ENCODE measurements at places on chromosomes 13 and 19.

DNA sequence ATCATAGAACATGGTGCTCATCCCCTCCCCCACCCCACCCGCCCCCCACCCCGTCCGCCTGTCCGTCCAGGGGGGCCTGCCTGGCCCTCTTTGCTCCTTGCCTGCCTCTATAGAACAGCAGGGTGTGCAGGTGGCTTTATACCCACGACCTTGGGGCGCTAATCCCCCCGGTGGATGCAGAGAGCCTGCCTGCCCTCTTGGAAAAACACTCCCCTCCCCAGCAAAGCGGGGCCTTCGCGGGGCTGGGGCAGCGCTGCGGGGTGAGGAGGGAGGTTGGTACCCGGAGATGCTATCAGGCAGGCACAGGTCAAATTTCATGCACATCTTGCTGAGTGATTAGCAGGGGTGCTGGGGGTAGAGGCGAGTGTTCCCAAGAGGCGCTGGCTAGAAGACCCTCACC lies 21.9 kb downstream of the RFX1 start:
- no peak for DNase-seq

DNA sequence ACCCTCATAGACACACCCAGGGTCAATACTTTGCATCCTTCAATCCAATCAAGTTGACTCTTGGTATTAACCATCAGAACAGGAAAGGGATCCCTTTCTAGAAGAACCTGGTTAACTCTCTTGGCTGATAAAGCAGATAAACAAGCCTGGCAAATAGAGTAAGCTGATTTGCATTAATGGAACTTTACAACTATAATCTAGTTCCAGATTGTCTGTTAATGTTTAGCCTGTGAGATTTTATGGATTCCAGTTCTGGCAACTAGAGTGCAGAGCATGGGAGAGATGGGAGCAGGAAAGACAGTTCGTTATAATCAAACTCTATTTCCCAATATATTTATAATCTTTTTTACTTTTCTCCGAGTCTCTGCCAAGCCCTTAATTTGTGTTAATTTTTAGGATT lies 272.6 kb upstream of the KLHL1 start:
- DNase-seq, result no peak

DNA sequence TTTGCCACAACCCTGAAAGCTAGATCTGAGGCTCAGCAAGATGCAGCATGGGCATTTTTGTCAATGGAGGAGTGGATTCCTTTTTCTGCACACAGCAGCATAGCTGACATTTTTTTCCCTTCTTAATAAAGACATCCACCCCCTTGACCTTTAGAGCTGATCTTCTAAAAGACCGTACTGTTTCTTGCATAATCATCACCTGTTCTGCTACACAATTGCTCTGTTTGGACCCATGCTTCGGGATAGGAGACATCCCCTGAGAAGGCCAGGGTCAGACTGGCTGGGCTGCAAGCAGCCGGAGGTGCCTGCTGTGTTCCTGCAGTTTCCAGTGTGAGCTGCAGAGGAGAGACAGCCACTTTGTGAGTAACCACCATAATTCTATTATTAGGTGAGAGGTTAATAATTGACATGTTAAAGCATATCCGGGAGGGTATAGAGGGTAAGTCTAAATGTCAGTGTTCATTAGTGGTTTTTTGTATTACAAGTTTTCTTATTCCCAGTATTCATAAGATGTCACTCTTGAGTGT lies 108.5 kb upstream of the C1QTNF9B start:
- no peak for DNase-seq

GRCh38 chr19:28882818-28883217 lies 330.1 kb downstream of the UQCRFS1 start:
- DNase-seq, result no peak

DNA sequence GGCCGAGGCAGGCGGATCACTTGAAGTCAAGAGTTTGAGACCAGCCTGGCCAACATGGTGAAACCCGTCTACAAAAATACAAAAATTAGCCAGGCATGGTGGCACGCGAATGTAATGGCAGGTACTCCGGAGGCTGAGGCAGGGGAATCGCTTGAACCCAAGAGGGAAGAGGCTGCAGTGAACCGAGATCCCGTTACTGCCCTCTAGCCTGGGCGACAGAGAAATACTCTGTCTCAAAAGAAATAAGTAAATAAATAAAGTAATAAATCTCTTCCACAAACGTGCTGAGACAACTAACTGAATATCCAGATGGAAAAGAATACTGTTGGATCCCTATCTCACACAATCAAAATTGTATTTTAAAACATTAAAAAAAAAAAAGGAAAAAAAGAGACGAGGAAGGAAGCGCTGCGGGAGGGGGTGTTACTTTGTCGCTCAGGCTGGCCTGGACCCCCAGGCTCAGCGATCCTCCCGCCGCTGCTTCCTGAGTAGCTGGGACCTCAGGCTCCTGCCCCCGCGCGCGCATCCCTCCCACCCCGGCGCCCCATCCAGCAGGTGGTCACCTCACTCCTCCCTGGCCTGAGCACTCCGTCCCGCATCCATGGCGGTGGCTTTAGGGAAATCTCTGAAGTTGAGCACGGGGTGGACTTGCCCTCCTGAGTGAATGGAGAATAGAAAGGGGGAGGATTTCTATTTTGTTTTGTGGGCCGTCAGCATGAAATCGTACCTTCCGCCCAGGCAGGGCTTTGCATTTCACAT lies 628 bp upstream of the ZNF813 start:
- no peak for DNase-seq

DNA sequence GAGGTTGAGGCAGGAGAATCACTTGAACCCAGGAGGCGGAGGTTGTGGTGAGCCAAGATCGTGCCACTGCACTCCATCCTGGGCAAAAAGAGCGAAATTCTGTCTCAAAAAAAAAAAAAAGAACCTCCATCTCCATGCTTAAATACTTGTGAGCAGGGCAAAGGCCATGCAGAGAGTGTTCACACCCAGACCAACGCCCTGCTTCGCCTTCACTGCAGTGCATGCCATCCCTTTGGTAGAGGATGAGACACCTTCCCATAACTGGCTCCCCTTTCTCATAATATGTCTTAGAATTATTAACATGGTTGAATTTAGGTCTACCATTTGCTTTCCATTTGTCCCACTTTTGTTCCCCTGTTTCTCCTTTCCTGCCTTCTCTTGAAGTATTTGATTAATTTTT lies 15.4 kb downstream of the BBC3 start:
- no peak for DNase-seq

DNA sequence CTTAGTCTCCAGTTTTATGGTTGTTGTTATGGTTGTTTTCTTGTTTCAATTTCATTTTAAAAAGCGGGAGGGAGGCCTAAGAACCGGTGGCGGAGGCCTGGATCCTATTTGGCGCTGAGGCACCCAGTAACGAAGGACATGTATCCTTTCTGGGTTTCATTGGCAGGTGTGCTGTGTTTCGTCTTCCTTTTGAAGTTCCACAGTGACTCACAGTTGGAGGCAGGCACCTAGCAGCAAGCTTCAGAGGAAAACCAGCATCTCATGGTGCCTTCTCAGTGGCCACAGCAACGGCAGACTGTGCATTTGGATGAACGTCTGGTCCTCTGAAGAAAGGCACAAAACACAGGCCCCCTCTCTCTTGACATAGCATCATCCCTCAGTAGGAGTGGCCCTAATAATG lies 697.2 kb downstream of the EFNB2 start:
- DNase-seq, result no peak

- DNase-seq, result no peak
These were observed 16.9 kb downstream of the CEBPA start for GRCh38 chr19:33285441-33285927.

DNA sequence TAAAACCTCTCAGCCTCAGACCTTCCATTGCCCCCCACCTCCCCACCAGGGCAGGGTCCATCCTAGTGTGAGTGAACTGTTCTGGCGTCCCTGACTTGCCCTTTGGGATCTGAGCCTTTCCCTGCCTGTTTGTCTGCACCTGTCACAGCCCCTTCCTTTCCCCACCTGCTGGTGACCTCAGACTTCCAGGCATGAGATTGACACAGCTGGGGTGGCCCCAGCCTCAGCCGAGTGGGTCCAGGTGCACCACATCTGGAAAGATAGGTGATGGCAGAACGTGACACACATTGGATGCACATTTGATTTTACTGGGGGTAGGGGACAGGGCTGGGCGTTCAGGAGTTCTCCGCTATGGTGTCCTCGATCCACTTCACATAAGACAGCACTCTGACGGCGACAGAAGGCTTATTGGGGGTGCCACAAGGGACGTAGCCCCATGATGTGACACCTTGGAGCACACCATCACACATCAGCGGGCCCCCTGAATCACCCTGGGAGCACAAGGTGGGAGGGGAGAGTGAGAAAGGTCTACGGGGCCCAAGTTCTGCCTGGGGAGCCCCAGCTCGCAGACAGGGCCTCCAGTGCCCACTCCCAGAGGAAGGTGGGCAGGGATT lies 4.6 kb downstream of the KLK1 start:
- no peak for DNase-seq

GRCh38 chr19:27993619-27994570 lies 1219.1 kb downstream of the UQCRFS1 start:
- DNase-seq, result no peak
